ENCODE measurements at places on chromosomes 7 and 10. TPM values are rescaled to one million over a fixed set of nuclear protein-coding genes. Genes with fewer than 3 reads are reported as not detected.

GRCh38 chr7:4879396-4880081 is 4.0 kb downstream of the RADIL start:
- no peak for DNase-seq

DNA sequence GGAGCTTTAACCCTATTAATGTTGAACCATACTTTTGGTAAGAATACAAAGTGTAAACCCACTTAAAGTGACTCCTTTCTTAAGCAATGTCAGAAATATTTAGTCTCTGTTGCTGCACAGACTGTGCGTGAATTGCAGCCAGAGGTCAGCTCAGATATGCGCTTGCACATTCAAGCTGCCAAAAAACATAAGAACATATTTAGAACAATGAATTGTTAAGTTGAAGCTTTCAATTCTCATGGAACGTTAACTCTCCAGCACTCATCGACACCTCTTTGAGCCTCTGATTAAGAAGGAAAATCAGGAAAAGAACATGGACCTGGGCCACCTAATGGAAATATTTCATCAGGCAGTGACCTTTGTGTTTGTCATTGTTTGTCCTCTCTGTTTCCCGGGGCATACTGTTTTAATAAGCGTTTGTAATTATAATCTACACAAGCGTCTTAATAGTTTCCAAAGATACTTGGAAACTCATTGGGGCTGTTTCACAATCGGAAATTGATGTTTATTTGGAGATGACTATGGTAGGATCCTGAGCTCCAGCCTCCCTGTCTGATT is 193.0 kb upstream of the CELF2 start:
- peak; percentile 73 for DNase-seq

DNA sequence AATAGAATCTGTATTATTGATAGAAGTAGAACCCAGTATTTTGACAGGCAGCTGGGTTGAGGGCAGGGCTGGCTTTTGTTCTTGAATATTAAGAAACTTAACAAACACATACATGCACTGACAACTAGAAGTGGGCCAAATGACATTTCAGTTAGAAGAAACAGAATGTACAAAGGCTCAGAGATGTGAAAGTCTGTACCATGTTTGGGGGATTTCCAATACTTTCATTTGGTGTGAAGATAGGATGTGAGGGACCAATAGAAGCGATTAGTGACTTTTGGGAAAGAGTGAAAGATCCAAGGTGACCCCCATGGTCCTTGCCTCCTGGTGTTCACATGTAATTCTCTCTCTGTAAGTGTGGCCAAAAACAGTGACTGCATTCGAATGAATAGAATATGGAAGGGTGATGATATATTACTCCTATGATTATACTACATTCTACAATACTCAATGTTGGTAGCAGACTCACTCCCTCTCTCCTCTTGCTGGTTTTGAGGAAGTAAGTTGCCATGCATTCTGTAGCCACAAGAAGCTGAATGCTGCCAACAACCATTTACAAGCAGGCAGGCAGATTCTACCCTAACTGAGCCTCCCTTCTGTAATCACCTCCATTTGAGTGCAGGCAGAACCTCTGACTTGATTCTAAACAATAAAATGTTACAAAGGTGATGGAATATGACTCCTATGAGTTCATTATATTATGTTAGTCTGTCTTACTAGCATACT is 151.4 kb downstream of the TMEM168 start:
- DNase-seq = no peak

GRCh38 chr7:132430861-132431822 is 145.1 kb downstream of the PLXNA4 start:
- DNase-seq = peak; percentile 43

DNA sequence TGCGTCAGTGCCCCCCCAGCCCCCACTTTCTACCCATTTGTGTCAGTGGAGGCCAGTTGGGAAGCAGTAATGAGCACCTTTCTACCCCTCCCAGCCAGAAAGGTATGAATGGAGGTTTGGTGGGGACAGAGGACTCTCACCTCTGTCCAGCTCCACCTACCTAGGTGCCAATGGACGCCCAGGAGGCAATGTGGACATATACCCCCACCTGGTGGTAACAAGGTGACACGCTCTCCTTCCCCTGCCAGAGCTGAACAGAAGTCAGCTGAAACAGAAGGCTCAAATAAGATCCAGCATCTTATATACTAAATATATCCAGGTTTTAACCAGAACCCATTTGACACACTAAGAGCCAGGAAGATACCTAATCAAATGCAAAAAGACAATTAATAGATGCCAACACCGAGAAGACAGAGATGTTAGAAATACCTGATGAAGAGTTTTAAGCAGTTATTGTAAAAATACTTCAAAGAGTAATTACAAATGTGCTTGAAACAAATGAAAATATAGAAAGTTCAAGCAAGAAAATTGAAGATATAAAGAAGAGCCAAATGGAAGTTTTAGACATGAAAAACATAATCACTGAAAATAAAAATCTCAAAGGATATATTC is 18.4 kb upstream of the SORCS3 start:
- DNase-seq = no peak

DNA sequence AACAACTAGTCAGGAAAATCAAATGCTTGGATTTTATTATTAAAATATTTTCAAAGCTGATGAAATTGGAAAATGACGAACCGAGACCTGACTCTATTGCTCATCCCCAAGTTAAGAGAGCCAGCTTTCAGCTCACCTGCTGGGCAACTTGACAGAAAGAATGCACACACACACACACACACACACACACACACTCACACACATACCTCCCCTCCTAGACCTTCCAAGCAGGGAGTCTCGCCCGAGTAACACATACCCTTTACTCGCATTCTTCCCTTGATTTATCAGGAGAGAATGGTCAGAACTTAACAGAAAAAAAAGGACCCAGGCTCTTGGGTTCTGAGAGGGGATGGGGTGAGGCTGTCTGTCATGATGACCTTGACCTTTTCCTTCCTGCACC is 19.1 kb downstream of the GPRIN2 start:
- no peak for DNase-seq

GRCh38 chr7:22625251-22625650 is 101.7 kb upstream of the IL6 start:
- no peak for DNase-seq

- DNase-seq = no peak
These were observed 49.4 kb upstream of the EXOC4 start for GRCh38 chr7:133203490-133203889.

DNA sequence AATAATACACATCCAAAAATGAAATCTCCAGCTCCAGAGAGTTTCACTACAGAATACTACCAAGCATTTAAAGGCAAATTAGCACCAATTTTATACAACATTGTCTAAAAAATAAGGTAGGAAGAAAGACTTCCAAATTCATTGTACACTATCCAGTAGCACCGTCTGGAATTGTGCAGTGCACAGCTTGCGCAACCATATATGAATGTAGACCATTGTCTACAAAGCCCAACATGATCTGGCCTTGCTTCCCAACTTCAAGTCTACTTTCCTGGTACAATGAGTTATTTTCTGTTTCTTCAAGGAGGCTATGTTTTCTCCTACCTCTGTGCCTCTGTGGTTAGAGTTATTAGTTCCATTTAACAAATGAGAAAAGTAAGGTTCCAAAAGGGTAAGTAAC is 115.4 kb upstream of the FOXK1 start:
- no peak for DNase-seq

GRCh38 chr7:116062666-116063065 is 32.1 kb upstream of the TFEC start:
- DNase-seq = peak; percentile 45

DNA sequence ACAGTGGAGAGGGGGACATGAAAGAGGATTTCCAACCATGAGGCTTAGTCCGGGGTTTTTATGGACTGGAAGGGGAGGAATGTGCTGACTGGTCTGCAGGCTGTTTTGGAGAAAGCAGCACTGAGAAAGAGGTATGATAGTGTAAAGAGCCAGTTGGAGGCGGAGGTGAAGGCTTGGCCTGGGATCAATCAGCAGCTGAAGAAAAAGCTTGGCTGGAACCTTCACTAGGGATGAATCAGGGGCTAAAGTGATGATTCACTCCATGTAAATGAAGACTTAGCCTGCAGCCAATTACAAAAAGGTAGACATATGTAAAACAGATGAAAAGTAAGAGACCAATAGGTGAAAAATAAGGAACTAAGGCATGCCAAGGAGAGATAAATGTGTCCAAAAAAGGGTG is 1382.6 kb downstream of the GATA3 start:
- DNase-seq = peak; percentile 10

Gene ANKRD7
- 0.50 TPM for polyA plus RNA-seq

Gene GARIN1A
- polyA plus RNA-seq = 0.47 TPM

Gene LIPM
- polyA plus RNA-seq = not detected

Gene CYP2C8
- polyA plus RNA-seq = 0.09 TPM

Gene XRCC2
- 0.84 TPM for polyA plus RNA-seq

Gene RPEL1
- polyA plus RNA-seq = 0.20 TPM

Gene PKD2L1
- polyA plus RNA-seq = not detected

Gene CYP2E1
- polyA plus RNA-seq = 1.1 TPM

All from AG04450 (cell line).